ENCODE measurements at places on chromosomes 11 and 22. TPM values are rescaled to one million over a fixed set of nuclear protein-coding genes. Genes with fewer than 3 reads are reported as not detected.

DNA sequence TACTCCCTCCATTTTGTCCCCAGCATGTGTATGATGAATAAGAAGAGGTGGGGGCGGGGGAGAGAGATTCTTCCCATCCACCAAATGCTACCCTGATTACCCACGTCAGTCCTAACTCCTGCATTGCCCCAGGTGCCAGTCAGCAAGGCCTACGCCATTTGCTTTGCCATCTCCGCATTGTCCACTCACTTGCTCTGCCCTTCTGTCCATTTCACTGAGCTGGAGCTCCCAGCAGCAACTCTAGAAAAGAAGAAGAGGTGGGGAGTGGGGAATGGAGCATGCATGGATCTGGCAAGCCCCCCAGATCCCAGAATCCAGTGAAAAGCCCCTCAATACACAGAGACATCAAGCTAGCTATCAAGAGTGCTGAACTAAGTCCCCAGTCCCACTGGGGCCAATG, 19.0 kb downstream of the WT1 start:
- no peak for DNase-seq

DNA sequence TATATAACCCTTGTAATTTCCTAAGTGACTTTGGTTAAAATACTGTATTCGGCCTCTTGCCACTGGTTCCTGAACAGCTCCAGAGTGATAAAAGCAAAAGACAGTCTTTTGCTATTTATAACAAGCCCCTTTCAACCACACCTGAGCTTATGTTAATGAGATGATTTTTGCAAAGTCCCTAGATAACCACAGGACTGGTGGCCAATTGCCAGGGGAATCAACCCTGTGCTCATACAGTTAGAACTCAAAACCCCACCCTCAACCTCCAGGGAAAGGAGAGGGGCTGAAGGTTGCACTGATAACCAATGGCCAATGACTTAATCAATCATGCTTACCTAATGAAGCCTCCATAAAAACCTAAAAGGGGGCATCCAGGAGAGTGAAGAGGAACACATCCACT, 77.9 kb downstream of the SIK3 start:
- no peak for DNase-seq

GRCh38 chr11:95304777-95305176, 73.8 kb upstream of the SESN3 start:
- no peak for DNase-seq

DNA sequence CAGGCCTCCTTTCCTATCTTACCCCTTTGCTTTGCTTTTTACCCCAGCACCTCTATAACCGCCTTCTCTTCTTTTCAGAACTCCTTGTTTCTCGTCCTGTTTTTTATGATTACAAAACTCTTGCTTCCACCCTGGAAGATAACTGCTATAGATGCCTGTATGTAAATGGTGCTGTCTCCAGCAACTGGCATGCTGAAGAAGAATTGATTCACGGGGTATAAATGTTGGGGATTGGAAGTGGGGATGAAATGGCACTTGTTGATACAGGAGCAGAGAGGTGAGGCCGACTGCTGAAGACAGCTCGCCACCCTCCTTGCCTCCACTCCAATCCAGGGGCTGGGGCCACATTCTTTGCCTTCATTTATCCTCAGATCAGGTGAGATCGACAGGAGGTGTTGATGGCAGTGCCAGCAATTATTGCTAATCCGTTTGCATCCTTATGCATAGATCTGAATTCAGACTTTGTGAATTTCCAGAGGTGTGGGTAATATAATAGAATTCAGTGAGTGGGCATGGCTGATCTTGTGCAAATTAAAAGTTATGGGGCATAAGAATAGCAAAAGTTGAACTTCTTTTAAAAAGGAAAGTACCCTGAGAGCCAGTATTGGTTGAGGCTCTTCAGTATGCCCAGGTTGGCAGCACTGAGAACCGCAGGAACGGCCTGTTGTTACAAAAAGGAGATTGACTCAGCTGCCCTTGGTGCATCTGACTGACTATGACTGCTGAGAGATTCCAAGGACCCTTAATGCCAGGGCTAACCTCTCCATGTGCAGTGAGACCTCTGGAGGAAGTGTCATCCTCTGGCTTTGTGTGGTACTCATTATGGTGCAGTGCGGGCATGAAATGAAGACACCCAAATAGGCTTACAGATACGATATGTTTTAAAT, 5.3 kb downstream of the NEAT1 start:
- peak; percentile 82 for DNase-seq

GRCh38 chr11:30346068-30346688, 23.3 kb downstream of the ARL14EP start:
- peak; percentile 71 for DNase-seq

DNA sequence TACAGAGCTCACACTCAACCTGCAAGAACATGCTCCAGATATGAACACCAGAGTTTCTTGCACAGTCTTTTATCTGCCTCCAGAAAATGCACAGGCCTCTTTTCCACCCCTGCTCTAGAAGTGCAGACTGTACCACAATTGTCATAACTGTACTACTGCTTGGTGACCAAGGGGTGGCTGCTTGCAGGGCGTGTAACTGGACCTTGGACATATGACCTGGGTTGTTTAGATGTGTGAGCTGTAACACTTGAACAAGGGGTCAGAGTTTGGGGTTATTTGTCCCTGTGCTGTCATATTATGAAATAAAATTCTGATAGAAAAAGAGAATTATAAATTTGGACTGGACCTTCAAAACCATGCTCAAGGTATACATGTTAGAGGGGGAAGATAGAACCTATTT, 1185.5 kb downstream of the FAM181B start:
- no peak for DNase-seq

DNA sequence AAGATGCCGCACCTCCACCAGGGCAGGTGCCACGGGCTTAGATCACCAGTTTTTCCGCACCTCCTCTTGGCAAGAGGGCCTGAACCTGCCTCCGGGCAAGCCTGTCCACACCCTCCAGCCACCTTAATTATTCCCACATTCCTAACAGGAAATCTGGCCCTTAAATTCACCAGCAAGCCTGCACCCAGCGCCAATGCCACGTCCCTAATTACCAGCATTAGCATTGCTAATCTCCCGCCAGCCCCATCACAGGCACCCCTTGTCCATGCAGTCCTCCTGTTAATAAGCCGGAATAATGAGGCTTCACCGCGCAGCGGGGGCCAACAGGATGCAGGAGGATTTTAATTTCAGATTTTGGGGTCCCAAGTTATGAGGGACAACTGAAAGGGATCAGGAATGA, 69.7 kb downstream of the PHF21B start:
- DNase-seq = no peak

DNA sequence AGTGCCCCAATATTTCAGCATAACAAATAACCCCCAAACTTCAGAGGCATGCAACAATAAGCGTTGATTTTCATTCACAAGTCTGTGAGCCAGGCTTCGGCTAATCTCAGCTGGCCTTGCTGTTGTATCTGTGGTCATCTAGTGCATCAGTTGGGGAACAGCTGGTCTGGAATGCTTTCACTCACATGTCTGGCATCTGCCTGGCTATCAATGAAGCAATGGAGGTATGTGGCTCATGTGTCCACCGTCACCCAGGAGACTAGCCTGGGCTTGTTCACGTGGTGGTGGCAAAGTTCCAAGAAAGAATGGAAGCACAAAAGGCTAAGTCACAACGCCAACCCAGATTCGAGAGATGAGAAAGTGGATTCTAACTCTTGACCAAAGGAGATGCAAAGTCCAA, 304.8 kb upstream of the ISX start:
- DNase-seq = peak; percentile 0

DNA sequence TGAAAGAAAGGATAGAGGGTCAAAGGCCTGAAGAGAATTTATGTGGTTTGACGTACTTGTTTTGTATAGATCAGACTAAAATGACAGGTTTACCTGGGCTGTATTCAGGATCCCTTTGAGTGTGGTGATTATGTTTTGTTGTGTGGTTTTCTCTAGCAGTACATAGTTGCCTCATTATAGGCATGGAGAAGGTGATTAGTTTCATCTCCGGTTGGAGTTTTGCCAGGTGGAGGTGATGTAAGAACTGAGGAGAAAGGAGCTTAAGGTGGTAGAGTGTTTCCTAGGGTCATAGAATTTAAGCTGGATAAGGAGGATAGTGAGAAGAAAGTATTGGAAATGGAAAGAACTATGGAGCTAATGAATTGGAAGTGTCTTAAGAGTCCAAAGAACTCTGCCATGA, 229.0 kb downstream of the TMEM135 start:
- peak; percentile 91 for DNase-seq

- DNase-seq = no peak
Observed at GRCh38 chr11:114449845-114450244, 10.6 kb downstream of the REXO2 start.

- DNase-seq = no peak
Observed at GRCh38 chr11:19072464-19072863, 11.9 kb upstream of the MRGPRX2 start.

DNA sequence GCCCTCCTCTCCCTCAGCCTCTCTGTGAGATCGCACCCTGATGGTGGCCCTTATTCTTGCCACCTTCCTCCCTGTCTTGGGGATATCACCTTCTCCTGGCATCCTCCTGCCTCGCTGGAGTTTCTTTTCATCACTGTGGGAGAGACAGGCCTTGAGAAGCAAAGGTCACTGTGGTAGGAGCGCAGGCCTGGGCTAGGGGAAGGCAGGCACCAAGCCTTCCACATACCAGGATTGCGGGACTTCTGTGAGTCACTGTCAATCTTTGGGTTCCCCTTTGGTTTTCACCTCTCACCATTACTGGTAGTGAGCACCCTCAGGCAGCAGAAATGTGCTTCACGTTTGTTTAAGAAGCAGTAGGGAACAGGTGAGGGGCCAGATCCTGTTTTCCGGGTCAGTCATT, 31.2 kb upstream of the B3GAT1 start:
- no peak for DNase-seq

DNA sequence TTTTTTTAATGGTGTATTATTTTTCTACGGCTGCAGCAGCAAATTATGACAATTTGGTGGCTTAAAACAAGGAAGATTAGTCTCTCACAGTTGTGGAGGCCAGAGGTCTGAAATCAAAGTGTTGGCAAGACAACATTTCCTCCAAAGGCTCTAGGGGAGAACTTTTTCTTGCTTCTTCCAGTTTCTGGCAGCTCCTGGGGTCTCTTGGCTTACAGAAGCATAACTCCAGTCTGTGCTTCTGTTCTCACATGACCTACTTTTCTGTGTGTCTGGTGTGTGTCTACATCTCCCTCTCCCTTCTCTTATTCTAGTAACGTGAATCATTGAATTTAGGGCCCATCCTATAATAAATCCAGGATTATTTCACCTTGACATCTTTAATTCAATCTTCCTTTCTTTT, 551.9 kb upstream of the LUZP2 start:
- no peak for DNase-seq

DNA sequence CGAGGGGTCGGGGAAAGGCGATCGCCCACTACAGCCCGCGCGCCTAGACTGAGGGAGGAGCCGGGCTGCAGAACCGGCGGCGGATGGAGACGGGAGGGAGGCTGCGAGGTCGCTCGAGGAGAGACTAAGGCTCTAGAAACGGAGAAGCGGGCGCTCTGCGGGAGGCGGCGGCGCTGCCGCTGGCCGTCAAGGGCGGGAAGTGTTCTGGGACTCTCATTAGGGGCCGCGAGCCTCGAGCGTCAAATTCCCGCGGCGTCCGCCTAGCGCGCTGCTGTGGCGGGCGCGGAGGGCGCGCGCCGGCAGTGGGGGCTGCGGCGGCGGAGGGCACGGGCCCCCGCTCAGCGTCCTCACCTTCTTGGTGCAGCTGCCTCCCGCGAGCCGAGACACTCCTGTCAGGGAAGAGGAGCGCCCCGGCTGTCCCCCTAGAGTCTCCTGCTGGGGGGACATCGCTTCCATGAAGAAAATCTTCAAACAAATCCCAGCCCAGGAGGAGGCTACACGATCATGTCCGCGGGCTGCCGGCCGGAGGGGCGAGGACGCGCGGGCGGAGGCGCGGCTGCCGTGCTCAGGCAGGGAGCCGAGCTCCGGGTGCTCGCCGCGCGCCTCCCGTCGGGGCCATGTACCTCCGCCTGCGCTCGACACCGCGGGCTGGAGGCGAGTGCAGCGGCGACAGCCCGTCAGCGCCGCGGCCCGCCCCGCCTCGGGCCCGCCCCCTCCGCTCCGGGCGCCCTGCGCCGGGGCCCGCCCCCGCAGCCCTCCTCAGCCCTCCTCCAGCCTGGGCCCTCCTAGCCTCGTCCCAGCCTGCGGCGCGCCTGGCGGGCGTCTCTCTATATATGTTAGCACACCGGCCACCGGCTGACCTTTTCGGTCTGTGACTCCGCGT, at the start of gene ARHGAP20:
Gene ARHGAP20, minus strand, starts transcription at position 662 of the 883 bp plus-strand sequence. Its CDS starts 206 bp downstream, at position 456.
- DNase-seq = no peak

DNA sequence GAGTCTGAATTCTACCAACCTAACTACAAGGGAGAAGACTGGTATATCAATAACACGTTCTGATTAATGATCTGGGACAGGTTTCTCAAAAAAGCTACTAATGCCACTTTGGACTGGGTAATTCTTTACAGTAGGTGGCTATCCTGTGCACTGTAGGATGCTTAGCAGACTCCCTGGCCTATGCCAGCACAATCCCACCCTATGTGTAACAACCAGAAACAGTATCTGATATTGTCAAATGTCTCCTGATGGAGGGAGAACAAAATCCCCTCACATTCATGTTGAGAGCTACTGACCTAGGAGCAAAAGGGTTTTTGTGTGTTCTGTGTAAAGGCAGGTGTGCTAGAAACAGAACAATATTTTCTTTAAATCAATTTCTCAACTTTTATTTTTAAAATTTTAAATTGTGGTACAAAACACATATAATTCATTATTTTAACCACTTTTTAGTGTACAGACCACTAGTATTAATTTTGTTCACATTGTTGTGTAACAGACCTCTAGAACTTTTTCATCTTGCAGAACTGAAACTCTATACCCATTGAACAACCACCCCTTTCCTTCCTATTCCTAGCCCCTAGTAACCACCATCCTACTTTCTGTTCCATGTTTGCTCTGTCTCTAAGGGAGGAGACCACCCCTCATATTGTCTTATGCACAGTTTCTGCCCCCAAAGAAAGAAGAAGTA, 2.1 kb upstream of the MS4A6A start:
- no peak for DNase-seq

DNA sequence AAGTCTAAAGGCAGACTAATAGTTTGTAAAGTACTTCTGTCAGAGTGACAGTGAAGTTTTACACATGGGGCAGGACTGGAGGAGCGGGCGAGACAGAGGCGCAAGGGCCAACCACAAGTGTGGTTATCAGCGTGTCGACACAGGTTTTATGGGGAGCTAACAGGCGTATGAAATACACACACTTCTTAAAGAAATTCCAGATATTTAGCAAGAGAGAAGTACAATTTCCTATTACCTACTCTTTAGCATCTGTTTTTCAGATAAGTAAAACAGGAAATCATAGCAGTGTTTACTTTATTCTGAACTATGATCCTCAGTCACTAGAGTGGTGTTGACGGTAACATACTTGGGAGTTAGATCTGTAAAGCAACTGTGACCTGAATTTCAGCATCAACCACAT, 22.5 kb downstream of the VSIG10L2 start:
- DNase-seq = peak; percentile 24

DNA sequence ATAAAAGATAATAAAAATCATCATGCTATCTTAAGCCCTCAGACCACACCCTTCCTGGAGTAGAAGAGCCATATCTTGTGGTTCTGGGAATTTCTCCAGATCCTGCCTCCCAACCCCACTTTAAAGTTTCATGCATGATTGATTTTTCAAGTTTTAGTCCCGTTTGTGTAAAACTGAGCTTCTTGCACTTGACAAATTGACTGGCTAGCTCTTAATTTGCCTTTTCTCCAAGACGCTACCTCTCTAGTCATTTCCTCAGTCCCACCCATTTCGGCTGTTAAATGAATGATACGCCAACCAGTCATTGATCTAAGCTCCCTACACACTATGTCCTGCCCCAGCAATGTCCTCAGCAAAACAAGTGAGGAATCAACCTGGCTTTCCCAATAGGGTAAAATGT, 71.8 kb upstream of the TEAD1 start:
- DNase-seq = no peak

The ARFGAP3 gene
- total RNA-seq = 67.1 TPM

The MYOD1 gene
- not detected for total RNA-seq

The CNIH2 gene
- 1.6 TPM for total RNA-seq

The PTGDR2 gene
- not detected for total RNA-seq

The SCGB2A2 gene
- not detected for total RNA-seq

The THOC5 gene
- total RNA-seq = 51.3 TPM

The CNGA4 gene
- not detected for total RNA-seq
